ENCODE measurements at places on chromosomes 4 and X. TPM values are rescaled to one million over a fixed set of nuclear protein-coding genes. Genes with fewer than 3 reads are reported as not detected.

The SCRG1 gene
- total RNA-seq = not detected

The ABLIM2 gene
- total RNA-seq = 0.56 TPM

The AFM gene
- total RNA-seq = not detected

The GPR34 gene
- total RNA-seq = 5.4 TPM

The AMTN gene
- total RNA-seq = not detected

The S100G gene
- total RNA-seq = not detected

The CNKSR2 gene
- 6.5 TPM for total RNA-seq

The NPY2R gene
- not detected for total RNA-seq

The USP26 gene
- total RNA-seq = not detected

The CFAP99 gene
- not detected for total RNA-seq

The PCDH19 gene
- not detected for total RNA-seq

The GLRB gene
- total RNA-seq = not detected

The ADAMTS3 gene
- not detected for total RNA-seq

The SSX4B gene
- total RNA-seq = not detected

Data from T-helper 1 cell treated with Interleukin-12 subunit alpha and Interleukin-12 subunit beta and Interleukin-4 antibody, amounts not matched to agents 30 ng/mL and 1 ng/mL, for 36 hours (primary cell).